ENCODE measurements at places on chromosomes 3 and 15. TPM values are rescaled to one million over a fixed set of nuclear protein-coding genes. Genes with fewer than 3 reads are reported as not detected.

The DYNLT2B gene
- total RNA-seq, result 31.0 TPM

DNA sequence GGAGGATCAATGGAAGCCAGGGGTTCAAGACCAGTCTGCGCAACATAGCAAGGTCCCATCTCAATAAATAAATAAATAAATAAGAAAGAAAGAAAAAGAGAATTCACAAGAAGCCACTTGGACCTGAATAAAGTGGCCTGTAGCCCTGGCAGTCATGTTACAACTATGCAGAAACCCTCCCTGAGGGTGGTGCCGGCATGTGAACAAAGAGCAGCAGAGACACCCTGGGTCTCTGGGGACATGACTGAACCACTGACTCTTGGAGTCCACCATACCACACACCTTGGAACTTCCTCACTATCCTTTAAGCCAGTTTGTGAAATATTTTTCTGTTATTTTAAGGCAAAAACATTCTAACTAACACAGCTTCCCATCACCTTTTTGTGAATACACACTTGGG, 93.0 kb downstream of the MEIS2 start:
- DNase-seq, result no peak

DNA sequence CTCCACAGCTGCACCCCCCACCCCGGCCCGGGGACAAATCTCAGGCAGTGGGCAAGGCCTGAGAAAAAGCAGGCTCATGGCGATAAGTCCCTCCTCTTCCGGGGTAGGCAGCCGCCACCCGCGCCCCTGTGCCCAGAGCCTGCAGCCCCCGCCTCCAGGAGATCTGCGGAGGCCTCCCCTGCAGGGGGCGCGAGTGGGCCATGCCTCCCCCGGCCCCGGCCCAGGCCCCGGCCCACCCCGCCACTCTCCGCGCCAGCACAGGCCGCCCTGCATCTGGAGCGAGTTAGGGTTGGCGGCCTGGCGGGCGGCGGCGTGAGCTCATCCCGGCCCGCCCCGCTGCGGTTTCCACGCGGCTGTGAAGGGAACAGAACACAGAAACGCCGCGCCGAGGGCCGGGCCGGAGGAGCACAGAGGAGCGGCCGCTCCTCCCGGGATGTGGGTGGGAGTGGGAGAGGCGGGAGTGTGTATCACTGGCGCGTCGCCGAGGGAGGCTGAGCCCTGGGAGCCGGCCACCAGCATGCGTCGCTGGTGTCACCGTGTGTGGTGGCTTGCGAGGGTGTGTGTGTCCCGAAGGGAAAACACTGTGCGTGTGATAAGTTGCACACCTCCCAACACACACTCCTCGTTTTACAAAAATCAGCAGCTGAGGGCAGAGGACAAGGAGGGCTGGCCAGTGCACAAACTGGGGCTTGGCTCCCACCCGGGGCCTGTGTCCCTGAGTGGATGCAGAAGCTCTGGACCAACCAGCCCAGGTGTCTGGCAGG, 17.2 kb downstream of the MYL3 start:
- DNase-seq, result peak; percentile 57

- no peak for DNase-seq
Measured at GRCh38 chr3:124800076-124800475, 69.8 kb downstream of the UMPS start.

DNA sequence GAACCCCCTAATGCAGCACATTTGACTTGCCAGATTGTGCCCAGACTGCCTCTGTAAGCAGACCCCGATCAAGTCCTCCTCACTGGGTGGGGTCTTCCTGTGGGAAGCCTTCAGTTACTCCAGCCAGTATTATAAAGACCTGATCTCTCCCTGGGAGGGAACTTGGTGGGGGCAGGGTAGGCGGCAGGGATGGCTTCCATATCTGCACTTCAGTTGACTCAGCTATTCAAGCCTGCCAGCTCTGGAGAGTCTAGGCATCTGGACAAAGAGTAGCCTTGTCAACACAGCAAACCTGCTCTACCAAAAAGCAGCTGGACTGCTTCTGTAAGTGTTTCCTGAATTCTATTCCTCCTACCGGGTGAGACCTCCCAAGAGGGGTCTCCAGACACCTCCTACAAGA, 21.0 kb upstream of the SLC25A38 start:
- no peak for DNase-seq

DNA sequence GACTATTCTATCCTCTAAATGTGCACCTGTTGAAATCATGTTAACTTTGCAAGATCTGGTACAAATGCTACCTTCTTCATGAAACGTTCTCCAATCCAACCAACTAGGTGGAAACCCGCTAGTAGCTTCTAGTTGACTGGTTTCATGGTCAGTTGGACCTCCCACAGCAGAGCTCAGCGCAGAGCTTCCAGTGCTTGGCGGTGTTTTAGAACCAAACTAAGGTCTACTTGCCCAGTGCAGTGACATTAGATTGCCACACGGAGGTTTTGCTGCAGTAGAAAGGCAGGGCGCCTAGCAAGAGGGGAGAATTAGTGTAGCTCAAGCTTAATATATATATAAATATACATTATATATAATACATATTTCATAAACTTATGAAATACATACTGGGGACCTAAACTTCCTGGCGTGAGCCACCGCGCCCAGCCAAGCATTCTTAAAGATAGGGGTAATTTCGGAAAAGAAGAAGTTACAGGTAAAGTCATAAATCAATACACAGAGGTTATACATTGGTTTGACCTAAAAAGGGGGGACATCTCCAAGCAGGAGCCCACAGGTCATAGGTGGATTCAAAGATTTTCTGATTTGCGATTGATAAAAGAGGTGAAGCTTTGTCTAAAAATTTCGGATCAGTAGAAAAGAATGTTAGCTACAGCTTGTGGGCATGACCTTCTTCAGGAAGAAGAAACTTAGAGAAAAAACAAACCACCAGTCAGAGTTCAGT, 2.1 kb upstream of the OXSR1 start:
- no peak for DNase-seq

DNA sequence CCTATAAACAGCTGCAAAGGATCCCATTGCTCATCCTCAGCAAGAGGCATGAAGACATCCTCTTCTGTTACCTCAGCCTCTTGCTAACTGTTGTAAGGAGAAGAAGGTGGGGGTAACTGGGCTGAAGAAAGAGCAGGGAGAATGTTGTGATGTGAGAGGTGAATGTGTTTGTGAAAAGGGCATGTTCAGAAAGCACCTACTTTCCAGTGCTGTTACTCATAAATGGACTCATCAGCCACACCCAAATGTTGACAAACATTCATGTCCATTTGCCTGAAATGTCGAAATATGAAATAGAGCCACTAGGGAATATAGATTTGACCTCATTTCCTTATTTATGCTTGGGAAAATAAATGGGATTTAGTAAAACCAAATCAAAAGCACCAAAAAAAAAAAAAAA, 12.6 kb downstream of the SLC24A1 start:
- no peak for DNase-seq

DNA sequence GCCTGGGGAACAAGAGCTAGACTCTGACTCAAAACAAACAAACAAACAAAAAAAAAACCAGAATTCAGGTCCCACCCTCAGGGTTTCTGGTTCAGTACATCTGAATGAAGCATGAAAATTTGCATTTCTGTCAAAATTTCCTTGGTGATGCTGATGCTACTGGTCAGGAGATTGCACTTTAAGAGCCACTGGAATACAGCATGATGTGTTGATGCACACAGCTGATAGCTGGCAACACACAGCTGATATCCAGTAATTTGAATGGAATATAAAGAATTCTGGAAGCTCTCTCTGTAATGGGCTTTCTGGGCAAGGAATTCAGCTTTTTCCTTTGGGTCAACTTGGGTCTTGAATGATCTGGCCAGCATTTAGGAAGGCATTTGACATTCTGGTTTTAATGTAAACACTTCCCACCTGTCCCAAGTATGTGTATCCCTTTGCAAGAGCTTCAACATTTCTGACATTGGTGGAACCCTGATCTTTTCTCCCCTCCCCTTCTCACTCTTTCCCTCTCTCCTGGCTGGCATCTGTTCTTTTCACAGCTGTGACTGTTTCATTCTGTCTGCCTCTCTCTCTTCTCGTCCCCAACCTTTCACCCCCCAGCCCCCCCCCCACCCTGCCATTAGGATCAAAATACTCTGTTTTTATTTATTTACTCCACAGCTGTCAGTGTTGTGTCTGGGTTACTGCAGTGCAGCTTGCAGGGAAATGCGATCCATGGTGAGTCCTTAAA, 189.5 kb downstream of the TPRG1 start:
- no peak for DNase-seq

GRCh38 chr3:10232137-10232536, 16.1 kb upstream of the TATDN2 start:
- DNase-seq, result no peak

- DNase-seq, result no peak
Measured at GRCh38 chr3:150540991-150541390, 5.3 kb downstream of the SERP1 start.

Measured in M059J (cell line).